ENCODE measurements at places on chromosomes 6 and 20. TPM values are rescaled to one million over a fixed set of nuclear protein-coding genes. Genes with fewer than 3 reads are reported as not detected.

The SLC22A16 gene
- not detected for total RNA-seq

The STX11 gene
- 9.9 TPM for total RNA-seq

The SLC17A9 gene
- 18.2 TPM for total RNA-seq

The TFAP2A gene
- total RNA-seq, result 0.14 TPM

The GJA10 gene
- 0.25 TPM for total RNA-seq

The PLA2G7 gene
- total RNA-seq, result not detected

The CST2 gene
- total RNA-seq, result not detected

The PRSS35 gene
- total RNA-seq, result not detected

The PTGIS gene
- total RNA-seq, result 0.60 TPM

The AK9 gene
- 4.8 TPM for total RNA-seq

The RREB1 gene
- total RNA-seq, result 34.2 TPM

The DZANK1 gene
- 1.0 TPM for total RNA-seq

The SLC17A2 gene
- total RNA-seq, result not detected

The ESR1 gene
- total RNA-seq, result 5.7 TPM

The SYCP2 gene
- total RNA-seq, result 4.4 TPM

All from activated naive CD4-positive, alpha-beta T cell treated with anti-CD3 and anti-CD28 coated beads, Interleukin-2, amount 10 ng/mL, durations not matched to agents 5 hours and 36 hours (primary cell).